ENCODE measurements at places on chromosomes 5 and 9.
A peak's percentile ranks its signal among the peaks of the same experiment; 100 is the strongest.

DNA sequence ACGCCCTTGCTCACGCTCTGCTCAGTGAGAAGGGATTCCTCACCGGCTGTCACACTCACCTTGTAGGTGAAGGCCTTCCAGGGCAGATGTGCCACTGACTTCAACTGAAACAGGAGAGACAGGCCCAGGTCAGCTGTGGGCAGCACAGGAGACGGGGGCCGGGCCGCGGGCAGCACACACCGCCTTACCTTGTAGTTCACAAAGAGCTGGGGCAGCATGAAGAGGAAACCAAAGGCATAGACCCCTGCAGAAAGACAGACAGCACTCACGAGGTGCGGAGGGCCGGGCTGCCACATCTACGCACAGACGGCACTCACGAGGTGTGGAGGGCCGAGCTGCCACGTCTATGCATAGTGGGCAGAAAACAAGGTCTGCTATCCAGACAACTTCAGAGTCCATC, 23.3 kb downstream of the CLPTM1L start:
- no peak for DNase-seq

GRCh38 chr5:4180703-4181102, 585.1 kb downstream of the IRX1 start:
- DNase-seq: no peak

DNA sequence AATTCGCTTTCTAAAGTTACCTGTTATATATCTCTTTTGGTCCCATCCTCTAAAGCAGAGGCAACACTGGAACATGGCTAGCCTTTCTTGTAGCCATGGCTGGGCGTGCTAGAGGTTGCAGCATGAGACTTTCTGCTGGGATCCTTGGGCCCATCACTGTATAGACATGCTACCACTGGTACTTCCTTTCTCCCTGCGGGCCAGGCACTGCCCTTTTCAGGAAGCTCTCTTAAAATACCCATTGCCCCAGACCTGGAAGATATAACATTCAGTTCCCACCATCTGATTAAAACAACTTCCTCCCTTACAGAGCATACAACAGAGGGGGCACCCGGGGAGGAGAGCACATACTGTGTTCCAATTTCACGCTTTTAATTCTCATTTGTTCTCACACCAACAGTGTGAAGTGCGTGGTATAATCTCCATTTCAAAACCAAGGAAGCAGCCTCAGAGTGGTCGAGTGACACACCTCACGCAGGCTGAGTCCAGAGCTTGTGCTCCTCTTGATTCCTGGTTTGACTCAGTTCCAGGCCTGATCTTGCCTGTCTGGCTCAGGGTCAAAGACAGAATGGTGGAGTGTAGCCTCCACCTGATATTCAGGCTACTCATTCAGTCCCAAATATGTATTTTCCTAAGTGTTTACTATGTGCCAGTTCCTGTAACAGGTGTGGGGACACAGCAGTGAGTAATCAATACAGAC, 22.6 kb downstream of the PTGS1 start:
- DNase-seq: no peak

DNA sequence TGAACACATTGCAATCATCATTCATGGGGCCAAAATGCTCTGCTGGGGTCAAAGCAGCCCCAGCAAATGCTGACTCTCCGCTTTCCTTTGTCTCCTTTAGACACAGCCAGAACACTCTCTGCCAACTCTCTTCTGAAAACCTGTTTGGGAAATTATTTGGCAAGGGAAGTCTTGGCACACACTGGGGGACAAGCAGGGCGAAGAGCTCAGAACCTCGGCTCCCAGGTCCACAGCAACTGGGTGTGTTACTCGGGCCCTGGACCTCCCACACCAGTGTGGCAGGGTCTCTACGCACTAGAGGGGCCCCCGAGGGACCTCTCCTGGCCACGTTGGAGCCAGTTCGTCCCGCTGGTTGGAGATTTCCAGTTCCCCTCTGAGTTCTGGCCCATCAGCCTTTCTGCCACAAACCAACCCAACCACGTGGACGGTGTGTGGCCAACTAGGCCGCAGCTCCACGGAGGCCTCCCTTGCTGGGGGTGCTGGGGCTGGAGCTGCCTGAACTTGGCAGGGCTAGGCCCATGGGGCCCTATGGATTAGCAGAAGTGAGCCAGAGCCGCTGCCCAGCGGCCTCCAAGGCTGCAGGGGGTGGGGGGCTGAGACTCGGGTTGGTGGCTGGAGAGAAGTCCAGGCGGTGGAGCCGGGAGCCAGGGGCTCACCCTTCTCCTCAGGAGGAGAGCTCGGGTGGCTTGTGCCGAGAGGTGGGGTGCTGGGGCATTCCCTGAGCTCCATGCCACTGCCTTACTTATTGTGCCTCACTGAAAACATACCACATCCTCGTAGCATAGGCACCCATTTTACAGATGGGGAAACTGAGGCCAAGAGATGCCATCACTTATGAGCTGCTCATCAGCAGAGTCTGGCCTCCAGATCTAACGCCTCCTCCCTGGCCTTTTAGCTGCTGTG, 46.8 kb upstream of the RNU6ATAC start:
- no peak for DNase-seq

GRCh38 chr5:167509076-167509475, 782.4 kb upstream of the WWC1 start:
- DNase-seq: no peak

- DNase-seq: no peak
Observed at GRCh38 chr5:131595088-131596033, 39.7 kb downstream of the RAPGEF6 start.

- DNase-seq: no peak
Observed at GRCh38 chr9:32344551-32345182, 39.8 kb upstream of the ACO1 start.

DNA sequence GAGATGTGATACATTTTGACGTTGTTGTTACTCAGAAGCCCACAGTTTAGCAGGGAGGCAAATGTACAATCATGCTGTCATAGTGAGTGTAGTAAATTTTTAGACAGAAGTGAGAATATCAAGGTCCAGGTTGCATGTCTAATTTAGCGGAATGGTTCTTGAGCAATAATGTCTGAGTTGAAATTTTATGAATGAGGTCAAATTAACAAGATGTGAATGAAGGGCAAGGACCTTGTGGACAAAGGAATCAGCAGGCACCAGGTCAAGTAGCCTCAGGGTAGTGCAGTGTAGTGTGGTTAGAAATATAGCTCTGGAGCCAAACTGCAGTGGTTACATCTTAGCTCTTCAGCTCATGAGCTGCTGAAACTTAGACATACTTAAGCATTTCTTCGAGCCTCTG, 36.2 kb downstream of the TNFSF8 start:
- DNase-seq: no peak

DNA sequence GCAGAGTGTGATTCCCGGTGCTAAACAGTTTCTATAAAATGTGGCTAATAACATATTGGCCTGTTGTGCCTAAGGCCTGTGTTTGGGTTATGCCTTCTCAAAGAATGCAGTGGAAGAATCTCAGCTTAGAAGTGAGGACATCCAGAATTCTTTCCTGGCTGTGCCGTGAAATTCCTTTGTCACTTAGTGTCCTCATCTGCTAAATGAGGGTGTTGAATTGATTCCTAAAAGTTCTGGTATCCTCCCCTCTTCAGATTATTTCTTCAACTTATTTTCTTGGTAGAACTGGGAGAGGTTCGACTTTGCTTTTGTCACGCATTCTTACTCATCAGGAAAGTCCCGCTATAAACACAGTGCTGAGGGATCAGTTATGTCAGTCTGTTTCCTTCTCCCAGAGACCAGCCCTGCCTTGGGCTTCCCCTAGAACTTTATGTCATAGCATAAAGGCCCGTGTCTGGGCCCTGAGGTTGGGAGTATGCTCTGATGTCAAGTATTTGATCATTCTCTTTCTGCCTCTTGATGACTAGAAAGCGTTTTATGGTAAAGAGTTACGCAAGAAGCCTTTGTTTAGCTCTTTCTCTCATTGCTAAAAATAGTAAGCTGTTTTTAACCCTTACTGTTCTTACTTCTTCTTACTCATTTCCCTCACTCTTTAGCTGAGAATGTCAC, 29.5 kb downstream of the MTAP start:
- peak; percentile 26 for DNase-seq

GRCh38 chr9:121774715-121775613, 123.5 kb downstream of the DAB2IP start:
- no peak for DNase-seq

DNA sequence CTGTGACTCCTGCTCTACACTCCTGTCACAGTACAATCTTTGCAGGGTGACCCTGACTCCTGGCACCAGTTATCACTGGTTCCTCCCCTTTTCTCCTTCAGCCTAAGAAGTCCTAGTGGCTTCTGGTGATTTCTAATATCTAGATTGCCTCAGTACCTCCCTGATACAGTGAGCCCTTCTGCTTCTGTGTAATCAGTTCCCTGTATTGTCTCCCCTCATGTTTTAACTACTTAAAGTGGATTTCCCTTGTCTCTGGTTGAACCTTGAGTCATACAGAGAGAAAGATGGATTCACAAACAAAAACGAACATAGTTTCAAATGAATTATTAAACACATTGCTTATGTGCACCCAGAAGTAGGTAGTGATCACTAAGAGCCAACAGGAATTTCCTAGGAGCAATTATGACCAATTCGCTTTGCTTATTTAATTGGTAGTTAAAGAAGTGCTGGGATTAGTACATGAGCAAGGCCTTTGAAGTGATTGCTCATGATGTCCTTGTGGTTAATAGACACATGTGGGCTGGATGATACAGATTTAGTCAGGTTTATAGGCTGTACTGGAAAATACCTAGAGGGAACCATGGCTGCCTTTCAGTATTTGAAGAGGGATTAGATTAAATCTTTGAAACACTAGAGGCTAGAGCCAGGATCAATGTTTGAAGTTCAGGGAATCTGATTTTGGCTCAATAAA, 145.8 kb upstream of the MEF2C start:
- no peak for DNase-seq

- no peak for DNase-seq
Observed at GRCh38 chr5:74587890-74588289, 52.6 kb downstream of the ENC1 start.

All from activated T-helper 2 cell treated with anti-CD3 and anti-CD28 coated beads, Interferon-gamma antibody, Interleukin-2, Interleukin-4, amounts not matched to agents 10 μg/mL and 5 μg/mL and 100 μg/mL, durations not matched to agents 14 hours and 24 hours and 36 hours (primary cell).